ENCODE measurements at places on chromosomes 7 and 10. TPM values are rescaled to one million over a fixed set of nuclear protein-coding genes. Genes with fewer than 3 reads are reported as not detected.
A peak's percentile ranks its signal among the peaks of the same experiment; 100 is the strongest.

DNA sequence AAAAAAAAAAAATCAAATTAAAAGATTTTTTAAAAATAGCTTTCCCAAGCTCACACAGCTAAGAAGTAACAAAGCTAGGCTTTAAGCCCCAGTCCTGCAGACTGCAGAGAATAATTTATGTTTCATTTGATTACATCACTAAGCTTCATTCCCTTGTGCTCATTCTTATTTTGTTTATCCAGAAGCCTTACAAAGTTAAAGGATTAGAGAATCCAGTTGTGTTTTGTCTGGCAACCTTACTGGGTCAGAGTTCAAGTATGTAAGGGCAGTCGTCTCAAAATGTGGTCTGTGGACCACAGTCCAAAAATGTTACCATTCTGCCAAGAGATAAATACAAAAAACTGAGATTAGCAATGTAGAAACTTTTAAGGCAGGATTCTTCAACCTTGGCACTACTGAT lies 32.1 kb upstream of the EZH2 start:
- no peak for DNase-seq
- no peak overlapping the region for H3K4me3 ChIP-seq
- no peaks in the 10 kb centered on the region for H3K27me3 ChIP-seq
- H3K4me1 ChIP-seq = peaks cover 3% of the 10 kb centered on the region

- H3K4me3 ChIP-seq = no peak overlapping the region
- H3K27ac ChIP-seq = no peak overlapping the region
- H3K27me3 ChIP-seq = no peaks in the 10 kb centered on the region
- peaks cover 8% of the 10 kb centered on the region for H3K4me1 ChIP-seq
- no peak for DNase-seq
- peaks cover 25% of the 10 kb centered on the region for H3K36me3 ChIP-seq
Measured at GRCh38 chr7:12222889-12223579, 11.9 kb downstream of the TMEM106B start.

DNA sequence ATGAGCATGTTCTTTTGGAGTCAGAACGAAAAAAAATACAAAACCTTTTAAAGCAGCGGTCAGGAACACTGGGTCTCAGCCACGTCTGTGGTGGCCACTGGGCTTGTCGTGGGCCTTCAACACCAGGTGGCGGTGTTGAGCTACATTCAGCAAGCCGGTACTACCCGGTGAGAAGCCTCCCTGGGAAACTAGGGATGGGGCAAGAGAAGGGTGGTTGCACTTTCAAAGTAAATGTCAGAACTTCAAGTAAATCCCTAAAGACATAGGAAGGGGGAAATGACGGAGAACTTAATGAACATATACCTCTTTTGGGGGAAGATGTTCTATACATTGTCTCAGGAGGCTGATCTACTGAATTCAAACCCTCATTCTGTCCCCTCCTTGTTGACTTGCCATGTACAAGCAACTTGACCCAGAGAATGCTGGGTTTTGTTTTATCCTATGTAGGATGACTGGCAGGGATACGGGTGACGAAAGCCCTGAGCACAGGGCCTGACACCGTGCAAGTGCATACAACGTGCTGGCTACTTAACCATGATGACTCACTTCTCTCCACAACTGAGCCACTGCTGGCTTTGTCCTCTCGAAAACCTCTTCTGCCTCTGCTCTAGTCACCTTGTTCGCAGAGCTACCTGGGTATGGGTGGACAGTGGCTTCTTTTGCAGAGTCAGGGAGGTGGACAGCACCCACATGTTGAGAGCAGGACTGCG lies 49.0 kb upstream of the BAMBI start:
- peak; percentile 86 for DNase-seq
- peaks cover under 1% of the 10 kb centered on the region for H3K36me3 ChIP-seq
- H3K27me3 ChIP-seq = peaks cover 1% of the 10 kb centered on the region
- no peak overlapping the region for H3K27ac ChIP-seq

GRCh38 chr10:97731346-97732051 lies 5.4 kb upstream of the ZFYVE27 start:
- no peak overlapping the region for H3K27ac ChIP-seq
- peaks cover 14% of the 10 kb centered on the region for H3K27me3 ChIP-seq
- no peaks in the 10 kb centered on the region for H3K36me3 ChIP-seq
- no peak overlapping the region for H3K4me3 ChIP-seq

The MARCHF5 gene
- 46.0 TPM for total RNA-seq

The MALRD1 gene
- total RNA-seq = 0.28 TPM

The KLF14 gene
- not detected for total RNA-seq

All from endothelial cell (in vitro differentiated cells).